ENCODE measurements at places on chromosomes 2 and 18.

- peaks cover 86% of the 10 kb centered on the region for H3K4me1 ChIP-seq
- peak overlapping the region; percentile 62 for H3K4me3 ChIP-seq
- no peaks in the 10 kb centered on the region for H3K36me3 ChIP-seq
- peak overlapping the region; percentile 86 for H3K27ac ChIP-seq
- peak; percentile 88 for DNase-seq
These were observed 648 bp downstream of the ARID5A start for GRCh38 chr2:96537066-96537733.

DNA sequence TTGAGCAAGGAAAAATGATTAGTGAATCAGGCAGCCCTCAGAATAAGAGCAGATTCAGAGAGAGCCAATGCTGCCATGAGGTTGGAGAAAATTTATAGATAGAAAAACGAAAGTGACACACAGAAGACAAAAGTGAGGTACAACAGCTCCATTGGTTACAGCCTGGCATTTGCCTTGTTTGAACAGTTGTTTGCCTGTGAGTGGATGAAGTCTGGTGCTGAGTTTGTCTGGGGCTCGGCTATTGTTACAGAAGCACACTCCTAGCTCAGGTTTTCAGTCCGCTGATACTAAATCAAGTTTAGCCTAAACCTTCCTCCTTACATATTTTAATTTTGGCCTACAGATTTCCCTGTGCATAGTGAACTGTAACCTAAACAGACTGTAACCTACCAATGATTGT, 387.8 kb upstream of the RAB12 start:
- H3K27ac ChIP-seq = no peak overlapping the region
- no peak for DNase-seq
- no peaks in the 10 kb centered on the region for H3K27me3 ChIP-seq
- no peaks in the 10 kb centered on the region for H3K4me1 ChIP-seq

- DNase-seq = no peak
- H3K36me3 ChIP-seq = no peaks in the 10 kb centered on the region
- H3K4me1 ChIP-seq = no peaks in the 10 kb centered on the region
- H3K27ac ChIP-seq = no peak overlapping the region
- H3K27me3 ChIP-seq = no peaks in the 10 kb centered on the region
These were observed 1664.6 kb upstream of the CELF4 start for GRCh38 chr18:39230086-39230803.

DNA sequence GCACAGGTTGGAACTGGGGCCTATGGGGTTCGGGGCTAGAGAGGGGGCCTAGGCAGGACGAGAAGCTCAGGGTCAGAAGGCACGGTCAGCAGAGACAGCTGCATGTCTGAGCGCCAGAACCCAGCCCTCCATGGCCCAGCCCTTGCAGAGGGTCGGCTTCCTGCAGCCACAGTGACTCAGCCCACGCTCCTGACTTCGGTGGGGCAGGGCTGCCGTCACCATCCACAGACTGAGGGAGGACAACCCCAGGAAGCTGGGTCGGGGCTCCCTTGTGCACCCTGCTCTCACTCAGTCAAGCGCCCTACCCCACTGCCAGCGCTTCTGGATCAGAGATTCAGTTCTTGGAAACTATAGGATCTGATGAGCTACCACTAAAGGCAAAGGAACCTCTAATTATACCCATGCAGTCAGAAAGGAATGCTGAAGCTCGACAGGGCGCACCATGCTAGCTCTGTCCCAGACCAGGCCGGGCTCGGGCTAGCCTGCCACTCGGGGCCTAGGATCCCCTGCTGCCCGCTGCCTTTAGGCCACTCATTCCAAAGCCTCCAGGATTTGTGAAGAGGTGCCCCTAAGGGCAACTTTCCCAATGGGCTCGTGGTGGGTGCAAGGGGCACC, 3.0 kb downstream of the ACTR1B start:
- H3K4me3 ChIP-seq = no peak overlapping the region
- H3K27ac ChIP-seq = no peak overlapping the region
- peaks cover 36% of the 10 kb centered on the region for H3K4me1 ChIP-seq

DNA sequence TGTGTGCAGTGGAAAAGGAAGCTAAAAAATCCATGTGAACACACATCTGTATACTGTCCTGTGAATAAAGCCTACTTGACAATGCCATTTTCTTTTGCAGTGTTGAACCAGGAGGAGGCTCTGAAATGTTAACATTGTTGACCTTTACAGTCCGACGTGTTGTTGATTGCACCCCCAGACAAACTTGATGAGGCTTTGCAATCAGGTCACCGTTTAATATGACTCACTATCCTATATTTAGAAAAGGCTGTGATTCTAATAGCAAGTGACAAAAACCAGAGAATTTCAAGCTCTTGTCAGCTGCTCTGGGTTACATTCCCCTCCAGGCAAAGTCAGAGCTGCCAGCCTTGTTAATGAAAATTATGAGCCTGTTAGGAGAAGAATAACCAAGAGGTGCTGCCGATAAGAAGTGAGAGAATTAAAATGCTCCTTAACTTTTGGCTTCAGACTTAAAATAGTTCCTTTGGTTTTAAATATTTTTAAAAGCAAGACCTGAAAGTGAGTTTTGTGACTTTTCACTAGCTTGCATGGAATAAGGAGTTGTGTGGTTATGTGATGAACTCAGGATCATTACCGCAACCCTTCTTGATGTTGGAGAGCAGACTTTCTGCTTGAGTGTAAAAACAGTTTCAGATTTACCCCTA, 162.1 kb downstream of the QPCT start:
- H3K27me3 ChIP-seq = no peaks in the 10 kb centered on the region
- no peak for DNase-seq
- no peak overlapping the region for H3K27ac ChIP-seq
- no peaks in the 10 kb centered on the region for H3K36me3 ChIP-seq

GRCh38 chr18:74512321-74513053, 16.3 kb downstream of the CNDP2 start:
- H3K4me1 ChIP-seq = no peaks in the 10 kb centered on the region
- H3K27ac ChIP-seq = no peak overlapping the region
- no peak overlapping the region for H3K4me3 ChIP-seq
- H3K36me3 ChIP-seq = peaks cover 96% of the 10 kb centered on the region

- no peak overlapping the region for H3K4me3 ChIP-seq
- H3K4me1 ChIP-seq = no peaks in the 10 kb centered on the region
- peak; percentile 47 for DNase-seq
- no peaks in the 10 kb centered on the region for H3K27me3 ChIP-seq
- H3K27ac ChIP-seq = no peak overlapping the region
- H3K36me3 ChIP-seq = no peaks in the 10 kb centered on the region
These were observed 119.7 kb downstream of the ACOXL start for GRCh38 chr2:110852051-110852450.

GRCh38 chr2:16162491-16163040, 222.2 kb downstream of the MYCN start:
- no peak for DNase-seq
- H3K4me3 ChIP-seq = no peak overlapping the region
- no peaks in the 10 kb centered on the region for H3K36me3 ChIP-seq
- no peak overlapping the region for H3K27ac ChIP-seq
- no peaks in the 10 kb centered on the region for H3K4me1 ChIP-seq
